CD4-positive, alpha-beta T cell treated with Interleukin-1 beta for 1 hour (primary cell): ENCODE measurements at places on chromosomes 12 and 14.

DNA sequence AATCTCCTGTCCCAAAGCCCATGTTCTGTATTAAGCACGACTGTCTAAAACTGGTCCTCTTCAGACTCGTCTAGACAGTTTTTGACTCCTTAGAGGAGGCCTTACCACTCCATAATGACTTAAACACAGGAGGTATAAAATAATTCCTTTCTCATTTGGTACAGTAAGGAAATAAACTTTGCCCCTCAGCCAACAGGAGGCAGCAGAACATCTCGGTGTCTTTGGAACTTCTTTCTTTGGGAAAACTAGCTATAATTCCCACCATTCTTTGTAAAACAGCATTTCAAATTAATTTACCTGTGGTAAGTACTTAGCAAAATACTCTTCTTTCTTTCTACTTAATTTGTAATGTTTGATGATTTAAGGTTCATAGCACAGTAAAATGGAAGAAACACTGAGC is 292.7 kb upstream of the G2E3 start:
- no peak for DNase-seq

GRCh38 chr12:131755305-131756113 is 44.6 kb downstream of the SFSWAP start:
- DNase-seq: peak; percentile 36

GRCh38 chr12:4311776-4312175 is 9.2 kb upstream of the TIGAR start:
- no peak for DNase-seq

- no peak for DNase-seq
Measured at GRCh38 chr12:131091976-131092691, 138.4 kb downstream of the ADGRD1 start.

GRCh38 chr12:109517619-109518018 is 40.2 kb downstream of the UBE3B start:
- no peak for DNase-seq

GRCh38 chr12:58529897-58530741 is 390.2 kb downstream of the LRIG3 start:
- no peak for DNase-seq

- no peak for DNase-seq
Measured at GRCh38 chr12:52316701-52317100, 4.5 kb downstream of the KRT83 start.

- DNase-seq: no peak
Measured at GRCh38 chr14:63012171-63012570, 33.1 kb downstream of the KCNH5 start.

GRCh38 chr14:66634876-66635275 is 126.9 kb downstream of the GPHN start:
- no peak for DNase-seq

- DNase-seq: no peak
Measured at GRCh38 chr12:120642826-120643225, 2.4 kb downstream of the CABP1 start.

- DNase-seq: no peak
Measured at GRCh38 chr12:130793554-130793849, 45.5 kb downstream of the STX2 start.

DNA sequence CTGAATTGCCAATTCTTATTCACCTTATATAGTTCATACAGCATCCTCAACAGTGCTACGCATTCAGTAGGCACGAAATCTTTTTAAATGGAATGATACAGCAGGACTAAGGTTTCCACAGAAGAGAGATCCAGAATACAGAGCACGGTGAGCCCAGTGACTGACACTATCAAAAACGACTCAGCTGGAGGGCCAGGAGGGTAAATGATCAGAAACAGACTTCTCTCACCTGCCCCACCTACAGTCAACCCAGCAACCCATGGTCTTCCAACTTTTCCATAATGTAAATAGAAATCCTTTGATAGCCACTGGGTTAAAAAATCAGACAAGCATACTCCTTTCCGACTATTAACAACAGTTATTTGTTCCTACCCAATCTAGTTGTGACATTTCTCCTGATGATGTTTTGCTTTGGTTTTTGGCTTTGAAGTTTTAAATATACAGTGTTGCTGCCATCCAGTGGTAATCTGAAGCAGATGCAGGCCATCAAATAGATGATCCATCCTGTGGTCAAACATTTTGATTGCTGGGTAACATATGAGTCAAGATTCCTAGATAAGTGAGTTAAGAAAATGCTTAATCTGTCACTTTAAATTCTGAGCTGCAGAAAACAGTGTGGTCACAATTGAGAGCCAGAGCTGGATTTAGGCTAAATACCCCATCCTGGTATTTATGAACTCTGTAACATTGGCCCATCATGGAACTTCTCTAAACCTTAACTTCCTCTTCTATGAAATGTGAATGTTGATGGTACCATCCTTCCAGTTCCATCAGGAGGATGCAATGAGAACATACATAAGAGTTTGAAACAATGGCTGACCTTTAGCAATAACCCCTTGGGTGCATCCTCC is 42.0 kb downstream of the GPHB5 start:
- peak; percentile 18 for DNase-seq

- DNase-seq: no peak
Measured at GRCh38 chr14:76088771-76089571, 62.8 kb upstream of the GPATCH2L start.

GRCh38 chr12:30978639-30979038 is 52.1 kb downstream of the TSPAN11 start:
- no peak for DNase-seq

- DNase-seq: no peak
Measured at GRCh38 chr14:24389226-24389848, 9.5 kb upstream of the NYNRIN start.

DNA sequence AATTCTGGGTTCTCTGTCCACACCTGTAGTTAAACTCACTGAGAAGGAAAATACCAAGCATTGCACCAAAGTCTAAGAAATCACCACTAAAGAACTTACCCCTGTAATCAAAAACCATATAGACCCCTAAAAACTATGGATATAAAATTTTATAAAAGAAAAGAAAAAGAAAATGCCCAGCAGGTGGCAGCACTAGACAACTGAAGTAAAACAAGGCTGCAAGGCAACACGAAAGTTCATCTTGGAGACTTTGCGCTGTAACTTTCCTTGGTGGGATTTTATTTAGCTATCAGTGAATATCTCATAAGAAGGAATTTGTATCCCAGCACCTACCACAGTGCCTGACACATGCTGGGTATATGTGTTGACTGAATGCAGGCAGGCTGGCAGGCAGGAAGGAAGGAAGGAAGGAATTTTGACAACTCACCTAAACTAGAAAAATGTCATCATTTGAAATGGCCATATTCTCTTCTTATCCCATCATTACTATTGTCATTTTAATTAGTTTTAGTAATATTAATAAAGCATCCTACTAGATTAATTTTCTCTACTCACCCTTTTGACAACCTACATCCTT is 68.2 kb upstream of the ETV6 start:
- DNase-seq: peak; percentile 74
